ENCODE measurements at places on chromosomes 6 and 20.
A peak's percentile ranks its signal among the peaks of the same experiment; 100 is the strongest.

DNA sequence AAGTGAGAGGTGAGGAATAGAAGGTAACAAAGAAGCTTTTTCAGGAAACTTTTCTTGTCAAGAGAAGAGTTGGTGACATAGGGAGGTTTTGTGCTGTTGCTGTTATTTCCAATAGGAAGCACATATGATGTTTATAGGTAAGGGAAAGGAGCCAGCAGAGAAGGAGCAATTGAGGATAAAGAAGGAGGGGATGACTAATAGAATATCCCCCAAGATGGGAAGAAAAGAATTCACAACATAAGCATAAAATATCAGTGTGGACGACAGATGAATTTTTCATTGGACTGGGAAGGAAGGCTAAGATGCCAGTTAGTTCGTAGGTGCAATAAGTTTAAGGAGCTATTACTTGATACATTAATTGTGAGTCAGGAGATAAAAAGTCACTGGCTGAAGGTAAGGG is 8.5 kb upstream of the BEND6 start:
- no peak for DNase-seq

- DNase-seq: no peak
Observed at GRCh38 chr20:17688965-17689364, 6.9 kb upstream of the RRBP1 start.

GRCh38 chr6:75199889-75200288 is 6.0 kb downstream of the COL12A1 start:
- no peak for DNase-seq

- DNase-seq: no peak
Observed at GRCh38 chr20:44209686-44210405, 725 bp downstream of the OSER1 start.

GRCh38 chr6:159194421-159194820 is 25.2 kb downstream of the FNDC1 start:
- DNase-seq: no peak

DNA sequence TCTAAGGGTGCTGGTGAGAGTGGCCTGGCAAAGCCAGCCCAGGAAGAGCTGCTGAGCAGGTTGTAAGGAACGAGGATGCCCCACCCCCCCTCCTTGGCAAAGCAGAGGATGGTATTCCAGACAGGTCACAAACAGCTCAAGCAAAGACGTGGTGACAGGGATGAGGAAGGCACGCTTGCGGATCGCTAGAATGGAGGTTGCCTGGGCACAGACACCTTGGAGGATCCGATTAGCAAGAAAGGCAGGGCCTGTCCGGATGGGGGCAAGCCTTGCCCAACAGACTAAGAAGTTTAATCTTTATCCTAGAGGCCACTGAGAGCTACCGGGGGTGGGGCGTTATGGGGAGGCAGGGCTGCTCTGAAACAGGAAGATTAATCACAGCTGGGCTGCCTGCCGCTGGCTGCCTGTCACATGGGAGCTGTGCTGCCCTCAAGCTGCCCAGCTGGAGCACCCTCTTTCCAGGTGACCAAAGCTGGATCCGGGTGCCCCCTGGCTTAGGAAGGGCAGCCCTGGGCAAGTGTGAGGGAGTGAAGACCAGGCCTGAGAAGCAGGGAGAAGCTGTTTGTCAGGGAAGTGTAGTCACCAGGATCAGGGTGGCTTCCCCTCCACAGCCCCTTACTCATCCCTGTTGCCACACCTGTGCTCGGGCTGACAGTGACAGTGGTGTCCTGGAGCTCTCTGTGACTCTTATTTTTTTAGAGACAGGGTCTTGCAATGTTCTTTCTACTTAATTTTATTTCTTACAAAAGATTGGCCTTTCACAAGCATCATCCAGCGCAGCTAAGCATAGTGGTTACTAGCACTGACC is 9.1 kb upstream of the MAPK13 start:
- no peak for DNase-seq

- DNase-seq: no peak
Observed at GRCh38 chr6:13397359-13398068, 69.2 kb upstream of the TBC1D7 start.

- DNase-seq: no peak
Observed at GRCh38 chr6:44635486-44635885, 248.0 kb downstream of the CDC5L start.

- DNase-seq: no peak
Observed at GRCh38 chr6:12296255-12296573, 6.1 kb downstream of the EDN1 start.

- no peak for DNase-seq
Observed at GRCh38 chr20:46715292-46715756, 5.9 kb downstream of the SLC2A10 start.

- DNase-seq: no peak
Observed at GRCh38 chr6:168368066-168368820, 48.7 kb upstream of the DACT2 start.

- no peak for DNase-seq
Observed at GRCh38 chr6:29992807-29993206, 50.5 kb downstream of the HLA-A start.

GRCh38 chr20:17161673-17162481 is 65.0 kb upstream of the PCSK2 start:
- DNase-seq: no peak

DNA sequence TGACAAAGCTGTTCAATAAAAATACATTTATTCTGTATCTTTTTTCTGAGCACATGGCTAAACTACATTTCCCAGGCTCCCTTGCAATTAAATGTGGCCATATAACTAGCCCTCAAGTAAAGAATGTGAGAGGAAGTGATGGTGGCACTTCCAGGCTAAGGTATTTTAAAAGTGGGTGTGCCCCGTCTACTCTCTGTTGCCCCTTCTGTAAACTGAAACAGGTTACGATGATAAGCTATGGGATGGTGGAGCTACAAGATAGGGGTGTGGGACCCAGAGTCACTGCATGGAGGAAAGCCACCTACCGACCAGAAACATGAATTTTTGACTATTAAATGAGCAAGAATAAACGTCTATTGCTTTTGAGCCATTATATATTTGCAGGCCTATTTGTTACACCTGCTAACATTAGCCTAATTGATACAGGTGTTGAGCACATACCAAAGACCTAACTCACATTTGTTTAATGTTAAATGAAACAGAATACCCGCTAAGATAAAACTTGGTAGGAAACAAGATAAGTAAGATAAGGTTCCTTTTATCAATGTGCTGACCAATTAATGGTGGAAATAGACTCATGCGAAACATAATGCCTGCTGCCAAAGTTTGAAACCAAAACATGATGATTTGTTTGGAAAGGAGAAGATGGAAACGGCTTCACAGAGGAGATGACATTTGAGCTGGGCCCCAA is 3.1 kb downstream of the FYN start:
- DNase-seq: peak; percentile 48

GRCh38 chr20:11894062-11894461 is 23.6 kb upstream of the BTBD3 start:
- DNase-seq: no peak

DNA sequence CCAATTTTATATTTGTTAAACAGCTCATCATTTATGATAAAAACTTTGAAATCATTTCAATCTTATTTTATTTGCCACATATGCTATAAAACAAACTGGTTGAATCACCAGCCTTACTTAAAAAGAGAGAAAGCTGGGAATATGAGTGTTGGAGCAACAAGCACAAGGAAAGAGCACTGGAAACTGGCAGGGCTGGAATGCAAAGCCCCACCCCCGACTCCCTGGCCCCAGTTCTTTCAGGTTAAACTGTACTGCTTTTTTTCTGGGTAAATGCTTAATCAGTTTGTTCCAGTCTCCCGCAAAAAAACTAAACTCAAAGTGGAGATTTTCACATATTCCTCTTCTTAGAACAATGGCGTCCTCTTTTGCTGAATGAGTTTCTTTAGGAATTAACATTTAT is 433.8 kb upstream of the NOX3 start:
- no peak for DNase-seq

DNA sequence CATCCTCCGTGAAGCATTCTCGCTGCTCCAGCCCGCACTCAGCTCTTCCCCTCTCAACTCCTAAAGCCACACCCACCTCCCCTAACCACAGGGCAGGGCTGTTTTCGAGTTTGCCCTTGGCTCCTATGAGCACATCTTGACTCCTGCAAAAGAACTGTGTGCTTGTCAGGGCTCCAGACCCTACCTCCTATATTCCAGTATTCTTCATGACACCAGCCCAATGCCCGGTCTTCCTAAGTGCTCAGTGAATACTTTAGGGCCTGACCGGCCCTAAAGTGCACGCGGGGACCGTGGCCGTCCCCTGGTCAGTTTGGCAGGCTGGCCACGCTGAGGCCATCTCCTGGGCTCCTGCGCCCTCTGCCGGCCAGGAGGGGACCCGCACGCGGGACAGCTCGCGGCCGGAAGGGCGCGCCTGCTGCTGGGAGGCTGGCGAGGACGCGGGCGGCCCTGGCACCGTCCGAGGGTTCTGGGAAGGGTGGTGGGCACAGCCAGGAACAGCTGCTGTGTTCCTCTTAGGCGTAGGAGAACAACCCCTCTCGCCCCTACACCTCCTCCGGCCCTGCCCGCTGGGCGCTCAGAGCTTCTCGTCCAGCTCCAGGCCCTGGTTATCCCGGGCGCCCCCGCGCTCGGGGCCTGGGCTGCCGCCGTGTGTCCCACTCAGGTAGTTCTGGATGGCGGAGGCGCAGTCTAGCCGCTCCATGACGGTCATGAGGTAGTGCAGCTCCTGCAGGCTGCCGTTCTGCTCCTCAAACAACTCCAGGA is 11.0 kb downstream of the UNC5CL start:
- peak; percentile 96 for DNase-seq

DNA sequence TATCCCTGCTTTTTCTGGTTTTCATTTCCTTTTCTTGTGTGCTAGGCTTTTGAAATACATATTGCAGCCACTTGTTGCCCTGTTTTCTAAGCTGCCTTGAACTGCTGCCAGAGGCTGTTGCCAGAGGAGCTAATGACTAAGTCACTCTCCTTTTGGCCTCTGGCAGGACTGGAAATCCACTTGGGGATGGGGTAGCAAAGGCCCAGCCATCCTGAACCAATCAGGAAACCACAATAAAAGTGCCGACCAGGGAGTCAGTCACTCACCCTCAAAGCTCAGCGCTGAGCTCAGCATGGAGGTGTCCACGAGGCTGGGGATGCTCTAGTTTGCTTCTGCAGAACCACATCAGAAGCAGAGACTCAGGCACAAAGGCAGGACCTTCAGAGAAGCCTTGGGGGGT is 813.0 kb downstream of the DHX35 start:
- no peak for DNase-seq

- DNase-seq: no peak
Observed at GRCh38 chr6:28353356-28353755, 3.6 kb downstream of the ZKSCAN3 start.

GRCh38 chr6:166007349-166008263 is 160.0 kb downstream of the TBXT start:
- DNase-seq: no peak

DNA sequence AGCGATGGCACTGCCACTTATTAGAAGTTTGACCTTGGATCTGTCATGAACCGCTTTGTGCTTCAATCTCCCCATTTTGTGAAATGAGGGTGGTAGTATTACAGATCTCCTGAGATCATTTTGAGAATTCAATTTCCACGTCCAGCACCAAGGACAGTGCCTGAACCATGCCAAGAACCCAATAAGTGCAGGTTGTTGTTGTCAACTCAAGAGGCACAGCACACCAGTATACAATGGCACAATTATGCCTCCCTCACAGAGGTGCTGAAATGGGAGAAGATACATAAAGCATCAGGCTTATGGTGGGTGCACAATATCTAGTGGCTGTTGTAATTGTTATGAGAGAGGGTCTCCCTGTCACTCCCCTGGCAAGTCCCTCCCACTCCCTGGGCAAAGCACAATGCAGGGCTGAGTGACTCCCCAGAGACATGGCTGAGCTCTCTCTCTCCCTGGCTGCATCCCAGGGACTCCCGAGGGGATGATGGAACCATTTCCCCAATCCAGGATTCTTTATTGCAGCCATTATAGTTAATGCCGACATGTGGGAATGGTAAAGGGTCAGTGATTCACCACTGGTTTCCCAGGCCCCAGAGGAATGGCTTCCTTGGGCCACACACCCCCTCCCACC is 78.7 kb downstream of the CDH22 start:
- no peak for DNase-seq

DNA sequence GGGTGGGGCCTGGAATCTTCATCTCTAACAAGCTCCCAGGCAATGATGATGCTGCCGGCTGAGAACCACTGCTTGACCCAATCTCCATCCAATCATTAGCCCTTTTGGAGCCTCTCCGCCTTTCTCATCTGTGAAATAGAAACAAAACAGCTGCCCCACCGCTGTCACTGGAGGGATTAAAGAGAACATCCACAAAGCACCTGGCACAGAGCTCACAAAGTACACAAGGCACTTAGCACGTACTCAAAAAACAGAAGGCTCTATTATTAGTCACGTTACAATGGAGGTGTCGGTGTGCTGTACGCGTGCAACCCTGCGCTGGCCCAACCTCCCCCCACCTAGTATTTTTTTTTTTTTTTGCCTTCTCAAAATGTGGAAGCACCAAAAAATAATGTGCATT is 213.5 kb upstream of the ARID1B start:
- DNase-seq: no peak

DNA sequence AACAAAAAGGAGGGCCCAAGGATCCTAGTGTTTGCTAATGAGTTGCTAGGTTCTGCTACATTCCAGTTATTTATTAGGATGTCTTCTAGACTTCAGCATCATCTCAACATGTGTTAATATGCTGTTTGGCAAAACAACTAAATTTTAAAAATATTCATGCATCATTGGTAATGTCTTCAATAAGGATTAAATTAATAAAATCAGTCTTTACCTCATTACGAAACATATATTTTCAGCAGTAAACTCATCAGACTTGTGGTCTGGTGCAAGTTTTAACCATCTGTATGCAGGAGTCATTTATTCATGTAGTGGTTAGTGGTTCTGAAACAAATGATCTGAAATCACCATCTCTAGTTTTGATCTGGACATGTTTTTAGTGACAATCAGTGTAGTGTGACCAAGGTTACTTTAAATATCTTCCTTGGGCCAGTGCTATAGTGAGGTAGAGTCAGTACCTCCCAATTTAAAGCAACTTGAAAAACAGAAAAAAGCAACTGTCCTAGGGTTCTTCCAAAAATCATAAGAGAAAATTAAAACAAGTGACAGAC is 85.0 kb upstream of the KCNK16 start:
- DNase-seq: no peak

- peak; percentile 15 for DNase-seq
Observed at GRCh38 chr6:31058128-31058894, 48.0 kb downstream of the MUC22 start.

DNA sequence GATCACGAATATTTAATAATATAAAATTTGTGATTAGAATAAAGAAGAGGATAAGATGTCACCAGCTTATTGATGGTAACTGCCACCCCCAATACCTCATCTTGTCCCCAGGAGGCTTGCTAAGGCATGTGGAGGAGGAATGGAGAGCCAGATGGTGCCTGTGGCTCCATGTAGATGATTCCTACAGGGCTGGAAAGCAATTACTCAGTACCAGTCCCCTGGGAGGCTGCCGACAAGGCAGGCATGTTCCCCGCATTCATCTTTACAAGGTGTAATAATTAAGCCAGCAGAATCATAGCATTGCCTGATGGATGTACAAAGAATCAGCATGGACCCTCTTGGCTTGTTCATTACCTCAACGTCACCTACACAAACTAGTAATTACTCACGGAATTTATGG is 155.3 kb downstream of the PLCB1 start:
- DNase-seq: no peak

- DNase-seq: peak; percentile 67
Observed at GRCh38 chr20:40160097-40160550, 528.9 kb downstream of the MAFB start.

GRCh38 chr6:141445928-141446628 is 686.6 kb upstream of the GJE1 start:
- no peak for DNase-seq

Measured in Jurkat, Clone E6-1 (cell line).